ENCODE measurements at places on chromosomes 7 and 10. TPM values are rescaled to one million over a fixed set of nuclear protein-coding genes. Genes with fewer than 3 reads are reported as not detected.

ENKUR gene
- total RNA-seq, result not detected

PARP12 gene
- 66.2 TPM for total RNA-seq

OPN1SW gene
- total RNA-seq, result not detected

LDB3 gene
- not detected for total RNA-seq

NKX2-3 gene
- not detected for total RNA-seq

CLCN1 gene
- total RNA-seq, result not detected

FAM241B gene
- total RNA-seq, result 11.1 TPM

AASS gene
- 0.41 TPM for total RNA-seq

MOGAT3 gene
- total RNA-seq, result not detected

ANKRD30A gene
- not detected for total RNA-seq

DUSP5 gene
- total RNA-seq, result 0.51 TPM

AKAP9 gene
- total RNA-seq, result 63.0 TPM

CCL24 gene
- total RNA-seq, result not detected

ST8SIA6 gene
- 2.5 TPM for total RNA-seq

PTPRE gene
- total RNA-seq, result 237 TPM

POLR1F gene
- total RNA-seq, result 14.2 TPM

LRRC18 gene
- not detected for total RNA-seq

C1GALT1 gene
- total RNA-seq, result 51.4 TPM

GFRA1 gene
- total RNA-seq, result not detected

SLIT1 gene
- 0.44 TPM for total RNA-seq

AUTS2 gene
- total RNA-seq, result 5.3 TPM

ZNF438 gene
- total RNA-seq, result 3.8 TPM

TMEM176B gene
- total RNA-seq, result not detected

CFAP46 gene
- not detected for total RNA-seq

PPIF gene
- 91.6 TPM for total RNA-seq

EPO gene
- not detected for total RNA-seq

PRKCQ gene
- total RNA-seq, result 65.8 TPM

C10orf143 gene
- total RNA-seq, result 12.5 TPM

CRYGN gene
- 0.46 TPM for total RNA-seq

MRLN gene
- not detected for total RNA-seq

DNTT gene
- total RNA-seq, result not detected

HACD1 gene
- total RNA-seq, result not detected

EIF5AL1 gene
- total RNA-seq, result 1.0 TPM

MSMB gene
- not detected for total RNA-seq

SPDYE6 gene
- total RNA-seq, result 0.51 TPM

BMPER gene
- 0.81 TPM for total RNA-seq

CYP2E1 gene
- total RNA-seq, result 0.43 TPM

AOAH gene
- total RNA-seq, result 6.3 TPM

SVIL gene
- 46.9 TPM for total RNA-seq

STK32C gene
- total RNA-seq, result 8.7 TPM

MARVELD1 gene
- 4.5 TPM for total RNA-seq

WAPL gene
- 59.2 TPM for total RNA-seq

PDK4 gene
- total RNA-seq, result 3.6 TPM

HOXA1 gene
- 1.1 TPM for total RNA-seq

TBX20 gene
- not detected for total RNA-seq

PYROXD2 gene
- 19.8 TPM for total RNA-seq

LGI1 gene
- total RNA-seq, result not detected

COPS6 gene
- total RNA-seq, result 70.2 TPM

HOXA4 gene
- total RNA-seq, result not detected

SPDYE2B gene
- not detected for total RNA-seq
